Uterus (tissue), 4 donors: ENCODE measurements at places on chromosomes 5 and 9. TPM values are rescaled to one million over a fixed set of nuclear protein-coding genes. Genes with fewer than 3 reads are reported as not detected.
A peak's percentile ranks its signal among the peaks of the same experiment; 100 is the strongest.

- DNase-seq, result peak; percentile 67
Observed at GRCh38 chr5:151742870-151743294, 15.5 kb downstream of the ATOX1 start.

GRCh38 chr9:131762356-131762932 is 22.6 kb upstream of the RAPGEF1 start:
- peak; percentile 54 for DNase-seq

GRCh38 chr9:19799784-19800183 is 10.9 kb upstream of the SLC24A2 start:
- DNase-seq, result no peak

DNA sequence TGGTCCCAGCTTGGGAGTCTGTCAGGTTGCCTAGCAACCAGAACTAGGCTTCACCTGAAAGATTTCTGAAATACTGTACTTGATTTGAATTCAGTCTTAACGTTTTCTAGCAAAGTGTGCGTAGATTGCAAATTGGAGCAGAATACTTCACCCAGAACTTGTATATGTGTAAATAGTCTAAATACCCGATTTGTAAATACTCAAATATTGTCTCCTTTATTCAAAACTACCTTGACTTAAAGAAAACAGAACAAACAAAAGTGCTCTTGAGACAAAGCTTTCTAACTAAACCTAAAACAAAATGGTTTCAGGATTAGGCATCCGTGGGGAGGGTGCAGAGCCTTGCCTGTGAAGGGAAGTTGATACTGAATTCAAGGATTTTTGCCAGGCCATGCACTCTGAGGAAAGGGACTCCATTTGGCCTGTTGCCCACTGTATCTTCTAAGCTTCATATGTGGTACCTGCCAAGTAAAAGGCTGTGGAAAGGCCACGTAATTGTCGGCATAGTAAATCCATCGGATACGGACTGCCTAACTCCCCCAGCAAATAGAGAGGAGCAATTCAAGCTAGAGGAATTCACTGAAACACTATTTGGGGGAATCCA is 744 bp upstream of the HMGCS1 start:
- peak; percentile 28 for DNase-seq

GRCh38 chr9:28317745-28318144 is 744.5 kb upstream of the C9orf72 start:
- DNase-seq, result no peak

GRCh38 chr5:134146651-134147518 is 29.9 kb downstream of the SKP1 start:
- DNase-seq, result no peak

- DNase-seq, result no peak
Observed at GRCh38 chr5:168790671-168791250, 211.6 kb upstream of the PANK3 start.

DNA sequence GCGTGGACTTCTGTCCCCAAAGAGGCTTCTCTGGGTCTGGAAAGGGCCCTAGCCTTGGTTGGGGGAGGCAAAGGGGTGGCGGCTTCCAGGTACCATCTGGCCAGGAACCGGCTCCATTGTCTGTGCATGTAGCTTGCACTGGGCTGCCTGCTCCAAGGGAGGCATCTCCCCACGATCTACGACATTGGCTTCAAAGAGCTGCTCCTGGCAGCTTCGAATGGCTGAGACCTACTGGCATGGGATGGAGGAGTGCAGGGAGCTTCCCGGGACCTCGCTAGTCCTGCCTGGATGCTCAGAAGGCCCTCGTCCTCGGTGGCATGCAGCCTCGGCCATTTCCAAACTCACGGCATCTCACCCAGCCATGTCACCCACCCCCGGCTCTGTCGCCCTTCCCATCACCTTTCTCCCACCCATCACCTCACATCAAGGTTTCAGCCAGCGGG is 137.8 kb downstream of the KCNIP1 start:
- no peak for DNase-seq

DNA sequence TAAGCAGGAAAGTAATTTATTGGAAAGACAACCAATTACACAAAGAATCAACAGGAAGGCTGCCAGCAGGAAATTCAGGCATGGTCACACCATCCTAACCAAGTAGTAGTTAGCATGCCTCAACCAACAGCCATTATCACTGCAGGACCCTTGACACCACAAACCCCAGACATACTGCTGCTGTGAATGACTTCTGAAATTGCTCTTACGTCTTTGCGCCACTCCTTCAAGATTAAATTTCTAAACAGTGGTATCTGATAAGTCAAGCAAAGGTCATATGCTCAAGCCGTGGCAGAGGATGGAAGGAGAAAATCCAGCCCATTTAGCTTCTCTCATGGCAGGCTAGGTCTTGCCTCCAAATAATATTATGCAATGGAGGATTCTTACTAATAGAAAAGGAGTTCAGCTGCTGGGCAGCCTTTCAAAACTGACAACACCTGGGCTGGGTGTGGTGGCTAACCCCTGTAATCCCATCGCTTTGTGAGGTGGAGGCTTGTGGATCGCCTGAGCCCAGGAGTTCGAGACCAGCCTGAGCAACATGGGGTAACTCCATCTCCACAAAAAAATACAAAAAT is 5.0 kb upstream of the PTGER4 start:
- no peak for DNase-seq

C5orf63 gene
- total RNA-seq, result not detected

GRCh38 chr9:95104980-95105379 is 212.5 kb downstream of the FANCC start:
- no peak for DNase-seq

DNA sequence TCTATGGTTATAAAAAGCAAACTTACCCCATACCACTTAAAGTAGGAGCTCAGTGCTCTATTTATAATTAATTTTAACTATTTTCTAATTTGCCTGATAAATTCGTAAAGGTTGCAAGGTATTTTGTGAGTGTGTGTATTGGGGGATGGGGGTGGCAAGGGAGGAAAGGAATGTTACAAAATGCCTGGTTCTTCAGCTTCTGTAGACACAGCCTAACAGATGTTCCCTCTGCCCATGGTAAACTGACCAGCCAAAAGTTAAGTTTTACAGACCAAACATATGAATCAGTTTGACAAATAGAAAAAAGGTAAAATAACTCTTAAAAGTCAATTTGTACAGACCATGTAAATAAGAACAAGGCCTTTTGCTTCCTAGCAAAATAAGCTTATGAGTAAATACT is 232.6 kb downstream of the KIAA0825 start:
- DNase-seq, result no peak

DNA sequence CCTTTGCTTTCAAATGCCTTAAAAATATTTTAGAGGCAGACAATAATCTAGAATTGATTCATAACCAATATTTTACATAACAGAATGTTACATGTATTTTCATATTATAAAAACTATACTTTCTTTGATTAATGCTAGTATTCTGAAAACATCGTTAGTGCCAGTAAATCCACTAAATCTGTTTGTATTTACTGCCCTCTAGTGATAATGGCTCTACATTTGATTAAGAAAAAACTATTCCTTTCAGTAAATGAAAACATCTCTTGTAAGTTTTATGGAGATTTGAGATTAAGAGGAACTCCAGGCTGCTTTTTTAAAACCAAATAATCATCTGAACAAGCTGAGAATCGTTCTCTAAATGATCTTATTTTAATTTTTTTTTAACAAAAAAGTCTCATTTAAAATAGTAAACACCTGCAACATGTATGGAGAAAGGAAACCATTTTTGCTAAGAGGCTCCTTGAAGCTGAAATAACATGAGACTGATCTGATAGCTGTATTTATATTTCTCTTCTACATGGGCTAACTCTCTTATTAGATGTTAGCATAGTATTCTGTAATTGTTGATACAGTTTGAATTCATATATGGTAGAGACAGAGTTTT is 424.7 kb downstream of the RAB3C start:
- no peak for DNase-seq

PCDHGB7 gene
- total RNA-seq, result 7.1 TPM

DRD1 gene
- total RNA-seq, result not detected

PCDHGC5 gene
- total RNA-seq, result 3.5 TPM

SPINK6 gene
- not detected for total RNA-seq

TMC1 gene
- total RNA-seq, result 0.90 TPM

- no peak for DNase-seq
Observed at GRCh38 chr9:105093685-105094084, 150.8 kb upstream of the SLC44A1 start.

GRCh38 chr9:86368871-86369521 is 14.8 kb upstream of the TUT7 start:
- DNase-seq, result no peak

NR5A1 gene
- not detected for total RNA-seq

DNA sequence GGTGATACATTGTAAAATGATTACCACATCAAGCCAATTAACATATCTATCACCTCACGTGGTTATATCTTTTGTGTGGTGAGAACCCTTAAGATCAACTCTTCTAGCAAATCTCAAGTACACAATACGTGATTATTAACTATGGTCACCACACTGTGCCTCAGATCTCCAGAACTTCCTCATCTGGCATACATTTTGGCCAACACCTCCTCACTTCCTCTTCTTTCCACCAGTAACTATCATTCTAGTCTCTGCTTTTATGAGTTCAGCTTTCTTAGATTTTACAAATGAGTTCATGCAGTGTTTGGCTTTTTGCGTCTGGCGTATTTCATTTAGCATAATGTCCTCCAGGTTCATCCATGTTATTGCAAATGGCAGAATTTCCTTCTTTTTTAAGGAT is 35.8 kb downstream of the PRKACG start:
- DNase-seq, result no peak

- no peak for DNase-seq
Observed at GRCh38 chr9:135179976-135180375, 92.5 kb downstream of the OLFM1 start.

DNA sequence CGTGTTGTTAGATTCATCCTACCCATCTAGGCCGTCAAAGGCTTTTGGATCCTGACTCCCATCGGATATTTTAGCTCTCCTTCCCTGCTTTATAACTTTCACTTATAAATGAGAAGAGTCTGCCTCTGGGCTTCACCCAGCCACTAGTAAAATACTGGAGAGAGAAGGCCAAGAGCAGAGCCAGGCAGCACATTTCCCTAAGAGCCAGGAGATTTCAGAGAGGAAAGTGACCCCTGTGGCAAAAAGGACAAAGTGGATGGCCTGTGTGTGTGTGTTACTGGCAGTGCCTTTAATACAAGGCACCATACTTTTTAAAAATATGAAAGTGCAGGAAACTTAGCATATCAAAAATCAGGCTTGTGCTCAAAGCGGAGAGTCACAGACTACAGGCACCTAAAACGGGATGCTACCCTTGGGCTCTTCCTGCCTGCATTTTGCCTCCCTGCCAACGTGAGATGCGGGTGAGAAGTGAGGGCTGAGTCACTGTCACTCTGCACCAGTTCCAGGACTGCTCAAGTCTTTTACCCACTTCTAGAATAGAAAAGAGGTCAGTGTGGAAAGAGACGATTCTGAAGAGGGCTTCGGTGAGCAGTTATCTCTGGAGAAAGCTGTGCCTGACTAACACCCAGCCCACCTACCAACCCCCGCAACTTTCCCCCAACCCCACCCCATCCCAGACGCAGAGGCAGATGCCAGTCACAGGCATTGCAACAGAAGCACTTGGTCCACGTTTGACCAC is 15.9 kb downstream of the NFIL3 start:
- no peak for DNase-seq

DNA sequence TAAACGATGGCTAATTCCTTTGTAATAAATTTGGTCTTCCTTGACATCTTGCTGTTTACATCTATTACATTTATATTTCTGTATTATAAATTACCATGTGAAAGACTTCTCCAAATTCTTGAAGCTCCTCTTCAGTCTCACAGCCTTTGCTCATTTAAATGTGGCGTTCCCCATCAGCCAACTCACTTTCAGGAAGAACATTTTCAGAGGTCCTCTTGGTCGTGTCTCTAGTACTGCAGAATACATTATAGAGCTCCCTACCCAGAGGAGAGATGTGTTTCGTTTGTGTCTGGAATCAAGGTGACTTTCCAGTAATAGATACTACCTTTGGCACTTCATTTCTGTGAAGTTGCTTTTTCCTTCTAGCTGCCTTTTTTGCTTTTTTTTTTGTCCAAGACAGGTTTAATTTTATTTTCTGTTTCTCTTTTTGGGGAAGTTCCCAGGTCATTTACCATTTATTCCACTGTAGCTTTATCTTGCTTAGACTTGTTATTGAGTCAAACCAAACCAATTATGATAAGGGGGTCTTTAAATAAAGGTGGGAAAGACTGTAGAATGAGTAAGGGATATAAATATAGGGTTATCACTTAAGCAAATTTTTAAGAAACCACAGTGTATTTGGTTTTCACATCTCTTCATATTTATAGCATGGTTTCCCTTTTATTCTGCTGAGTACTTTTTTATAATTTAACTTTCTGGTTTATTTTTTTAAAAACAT is 12.8 kb downstream of the UBE2B start:
- no peak for DNase-seq

GRCh38 chr5:111320953-111321352 is 96.8 kb downstream of the CAMK4 start:
- no peak for DNase-seq
